Esophagus mucosa (tissue), 1 donor: ENCODE measurements at places on chromosomes 2 and 18.

DNA sequence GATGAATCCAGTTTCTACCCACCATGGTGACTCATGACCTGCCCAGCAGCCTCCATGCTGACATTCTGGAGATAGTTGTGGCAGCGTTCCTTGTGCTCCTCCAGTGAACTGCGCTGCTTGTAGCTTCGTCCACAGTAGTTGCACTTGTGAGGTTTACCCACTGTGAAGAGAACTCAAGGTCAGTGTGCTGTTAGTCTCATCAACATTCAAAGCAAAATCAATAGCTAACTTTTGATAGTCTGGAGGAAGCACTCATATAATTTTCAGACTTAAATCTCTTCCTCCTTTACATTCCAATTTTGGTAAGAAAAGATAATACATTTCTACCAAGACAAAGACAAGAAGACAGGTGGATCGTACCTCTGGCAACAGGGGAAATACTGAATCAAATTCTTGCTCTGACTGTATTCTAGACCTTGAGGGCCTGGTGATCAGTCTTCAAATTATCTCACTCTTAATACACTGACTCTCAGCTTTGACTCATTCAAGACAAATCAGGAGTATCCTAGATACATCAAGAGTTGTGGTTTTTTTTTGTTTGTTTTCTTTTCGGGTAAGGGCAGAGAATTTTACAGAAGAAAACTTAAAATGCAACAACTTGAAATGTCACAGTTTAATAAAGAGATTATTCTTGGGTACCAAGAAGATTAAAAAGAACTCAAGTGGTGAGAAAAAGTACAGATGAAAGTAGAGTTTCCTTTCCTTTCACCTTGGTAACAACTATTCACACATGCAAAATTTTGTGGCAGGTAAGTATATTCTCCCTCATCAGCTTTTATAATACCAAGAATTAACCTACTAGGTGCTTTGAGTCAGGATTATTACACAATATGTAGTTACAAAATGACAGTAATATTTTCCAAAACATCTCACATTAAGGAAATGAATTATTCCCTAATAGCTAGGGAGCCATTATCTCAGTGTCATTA lies 129.2 kb downstream of the IKZF2 start:
- ATAC-seq: no peak

DNA sequence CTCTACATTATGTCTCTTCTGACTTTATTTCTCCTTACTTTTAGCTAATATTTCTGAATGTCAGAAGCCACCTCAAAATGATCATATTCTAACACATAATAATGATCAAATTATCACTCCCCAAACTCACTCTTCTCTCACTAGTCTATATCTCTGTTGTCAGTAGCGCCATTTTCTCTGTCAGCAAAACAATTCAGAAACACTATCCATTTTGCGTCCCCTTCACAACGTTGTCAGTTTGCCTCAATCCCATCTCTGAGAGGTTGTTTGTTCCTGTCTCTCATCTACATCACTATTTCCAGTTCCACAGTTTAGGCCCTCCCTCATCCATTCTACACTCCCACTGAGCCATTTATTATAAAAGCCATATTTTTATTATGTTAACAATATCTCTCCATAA lies 1376.3 kb upstream of the ACVR2A start:
- ATAC-seq: no peak

DNA sequence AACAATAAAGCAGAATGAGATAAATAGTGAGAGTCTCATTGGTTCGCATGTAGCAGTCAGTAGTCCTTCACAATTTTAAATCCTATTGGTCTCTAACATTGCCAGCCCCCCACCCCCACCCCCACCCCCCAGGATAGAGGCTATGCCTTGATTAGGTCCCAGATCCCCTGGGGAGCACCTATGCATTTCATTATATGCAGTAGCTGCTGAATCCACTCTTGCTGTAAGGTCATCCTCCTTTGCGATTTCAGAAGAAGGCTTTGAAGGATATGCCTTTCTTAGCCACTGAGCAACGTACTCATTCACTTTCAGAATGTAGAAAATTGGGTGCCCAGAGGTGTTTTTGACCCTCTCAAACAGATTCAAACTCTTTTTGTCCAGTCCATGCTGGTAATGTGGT lies 382.8 kb upstream of the GALNT5 start:
- no peak for ATAC-seq

GRCh38 chr2:138853761-138854160 lies 73.6 kb upstream of the NXPH2 start:
- no peak for ATAC-seq

- no peak for ATAC-seq
Measured at GRCh38 chr18:6624661-6625311, 104.7 kb upstream of the ARHGAP28 start.

GRCh38 chr2:204771721-204772120 lies 226.4 kb downstream of the PARD3B start:
- ATAC-seq: no peak

GRCh38 chr2:217438821-217439220 lies 564.0 kb downstream of the TNS1 start:
- ATAC-seq: no peak

DNA sequence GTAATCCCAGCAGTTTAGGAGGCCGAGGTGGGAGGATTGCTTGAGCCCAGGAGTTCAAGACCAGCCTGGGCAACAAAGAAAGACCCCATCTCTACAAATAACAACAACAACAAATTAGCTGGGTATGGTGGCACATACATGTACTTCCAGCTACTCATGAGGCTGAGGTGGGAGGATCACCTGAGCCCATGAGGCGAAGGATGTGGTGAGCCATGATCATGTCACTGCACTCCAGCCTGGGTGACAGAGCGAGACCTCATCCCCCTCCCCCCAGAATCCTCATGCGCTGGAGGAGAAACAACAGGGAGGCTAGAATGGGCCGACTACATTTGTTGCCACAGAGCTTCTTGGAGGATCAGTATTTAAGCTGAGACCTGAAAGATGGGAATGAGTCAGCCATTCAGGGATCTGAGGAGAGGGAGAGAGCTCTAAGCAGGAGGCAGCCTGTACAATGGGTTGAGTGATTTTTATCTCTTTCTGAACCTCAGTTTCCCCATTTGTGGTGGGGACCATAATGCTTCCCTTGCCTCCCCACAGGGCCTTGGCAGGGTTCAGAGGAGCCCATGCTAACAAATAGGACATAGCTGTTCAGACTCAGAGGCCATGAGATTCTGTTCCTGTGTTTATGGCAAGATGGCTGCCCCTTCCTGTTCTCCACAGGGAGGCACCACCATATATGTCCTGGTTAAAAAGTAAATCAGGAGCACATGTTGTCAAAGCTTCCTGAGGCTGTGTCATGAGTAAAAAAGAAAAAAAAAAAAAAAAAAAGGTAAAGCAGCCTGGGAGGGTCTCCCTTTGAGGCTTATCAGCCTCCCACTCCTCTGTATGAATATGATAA lies 131.4 kb upstream of the HAAO start:
- ATAC-seq: peak; percentile 56

GRCh38 chr2:217064234-217065011 lies 204.6 kb upstream of the TNP1 start:
- no peak for ATAC-seq

GRCh38 chr2:47652061-47652690 lies 130.8 kb upstream of the MSH6 start:
- ATAC-seq: no peak

DNA sequence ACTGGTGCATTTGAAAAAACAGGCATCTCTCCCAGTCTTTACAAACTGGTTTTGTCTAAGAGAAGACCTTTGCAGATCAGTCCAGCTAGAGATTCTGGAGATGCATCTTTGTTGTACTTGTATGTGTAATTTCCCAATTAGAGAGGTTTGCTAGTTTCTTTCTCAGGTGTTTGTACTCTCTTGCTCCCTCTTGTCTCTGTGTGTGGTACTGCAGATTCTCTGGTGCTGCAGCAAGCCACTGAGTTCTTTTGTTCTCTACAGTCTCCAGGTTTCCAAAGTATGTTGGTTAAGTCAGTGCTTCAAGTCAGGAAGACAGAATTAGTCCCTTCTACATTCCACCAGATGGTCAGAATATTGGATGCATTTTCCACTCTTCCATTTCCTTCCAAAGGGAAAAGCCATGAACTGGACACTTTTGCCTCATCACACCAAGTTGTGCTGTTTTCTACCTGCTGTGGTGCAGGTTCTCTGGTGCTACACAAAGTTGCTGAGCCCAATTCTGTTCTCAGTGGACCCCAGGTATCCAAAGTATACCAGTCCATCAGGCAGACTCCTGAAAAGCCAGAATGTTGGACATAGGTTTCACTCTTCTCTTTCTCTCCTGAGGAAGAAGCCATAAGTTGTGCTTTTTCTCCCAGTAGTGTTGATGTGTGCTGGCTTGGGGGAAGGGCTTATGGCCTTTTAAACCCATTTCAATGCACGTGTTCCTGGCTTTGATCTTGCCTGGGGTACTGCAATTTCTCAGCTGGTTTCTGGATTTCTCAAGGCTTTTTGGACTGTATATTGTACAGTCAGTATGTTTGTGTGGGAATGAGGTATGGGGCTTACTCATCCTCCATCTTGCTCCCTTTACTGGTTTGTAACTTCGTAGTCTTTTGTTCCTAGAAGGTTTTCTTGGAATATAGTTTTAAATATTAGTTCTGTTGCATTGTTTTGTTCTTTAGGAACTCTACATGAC lies 29.8 kb downstream of the EPC2 start:
- ATAC-seq: peak; percentile 47

GRCh38 chr2:138424436-138425140 lies 77.0 kb upstream of the SPOPL start:
- ATAC-seq: peak; percentile 44

- no peak for ATAC-seq
Measured at GRCh38 chr2:133975676-133976428, 278.0 kb upstream of the MGAT5 start.

- peak; percentile 18 for ATAC-seq
Measured at GRCh38 chr18:48161911-48162698, 231.6 kb upstream of the SMAD2 start.

DNA sequence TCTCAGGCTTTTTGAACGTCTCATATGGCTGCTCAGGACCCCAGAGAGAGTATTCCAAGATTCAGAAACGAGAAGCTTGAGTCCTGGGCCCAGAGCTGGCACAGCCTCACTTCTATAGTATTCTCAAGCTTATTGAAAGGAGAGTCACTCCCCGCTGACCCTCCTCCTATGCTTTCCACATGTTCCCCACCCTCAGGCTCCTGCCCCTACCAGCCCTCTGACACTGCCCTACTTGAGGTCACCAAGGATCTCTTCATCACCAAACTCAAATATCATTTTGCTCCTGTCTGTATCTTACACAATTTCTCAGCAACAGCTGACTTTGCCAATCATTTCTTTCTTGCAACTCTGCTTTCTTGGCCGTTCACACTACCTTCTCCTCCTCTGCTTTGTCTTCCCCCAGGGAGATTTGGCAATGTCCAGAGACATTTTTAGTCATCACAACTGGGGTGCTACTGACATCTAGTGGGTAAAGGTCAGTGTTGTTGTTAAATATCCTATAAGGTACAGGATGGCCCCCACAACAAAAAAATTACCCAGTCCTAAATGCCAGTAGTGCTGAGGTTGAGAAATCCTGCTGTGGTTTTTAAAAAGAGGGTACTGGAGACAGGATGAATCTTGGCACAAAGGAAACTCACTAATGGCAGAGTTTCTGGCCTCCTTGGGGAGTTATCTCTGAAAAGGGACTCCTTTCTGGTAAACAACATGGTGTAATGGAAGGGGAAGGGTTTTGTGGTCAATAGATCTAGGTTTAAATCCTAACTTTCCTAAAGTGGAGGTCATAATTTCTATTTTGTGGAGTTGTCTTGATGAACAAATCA lies 26.9 kb upstream of the INSIG2 start:
- peak; percentile 69 for ATAC-seq

GRCh38 chr2:164694275-164694695 lies 73.0 kb upstream of the GRB14 start:
- no peak for ATAC-seq

DNA sequence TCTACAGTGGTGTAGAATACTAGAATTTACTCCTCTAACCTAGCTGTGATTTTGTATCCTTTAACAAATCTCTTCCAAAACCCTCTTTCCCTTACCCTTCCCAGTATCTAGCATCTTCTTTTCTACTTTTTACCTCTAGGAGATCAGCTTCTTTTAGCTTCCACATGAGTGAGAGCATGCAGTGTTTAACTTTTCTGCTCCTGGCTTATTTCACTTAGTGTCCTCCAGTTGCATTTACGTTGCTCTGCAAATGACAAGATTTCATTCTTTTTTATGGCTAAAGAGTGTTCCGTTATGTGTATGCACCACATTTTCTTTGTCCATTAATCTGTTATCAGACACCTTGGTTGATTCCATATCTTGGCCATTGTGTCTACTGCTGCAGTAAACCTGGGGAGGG lies 228.5 kb downstream of the PRKCE start:
- no peak for ATAC-seq

- ATAC-seq: no peak
Measured at GRCh38 chr2:10839813-10840212, 27.2 kb upstream of the PDIA6 start.

- peak; percentile 99 for ATAC-seq
Measured at GRCh38 chr2:238438856-238439849, 12.4 kb downstream of the ASB1 start.

DNA sequence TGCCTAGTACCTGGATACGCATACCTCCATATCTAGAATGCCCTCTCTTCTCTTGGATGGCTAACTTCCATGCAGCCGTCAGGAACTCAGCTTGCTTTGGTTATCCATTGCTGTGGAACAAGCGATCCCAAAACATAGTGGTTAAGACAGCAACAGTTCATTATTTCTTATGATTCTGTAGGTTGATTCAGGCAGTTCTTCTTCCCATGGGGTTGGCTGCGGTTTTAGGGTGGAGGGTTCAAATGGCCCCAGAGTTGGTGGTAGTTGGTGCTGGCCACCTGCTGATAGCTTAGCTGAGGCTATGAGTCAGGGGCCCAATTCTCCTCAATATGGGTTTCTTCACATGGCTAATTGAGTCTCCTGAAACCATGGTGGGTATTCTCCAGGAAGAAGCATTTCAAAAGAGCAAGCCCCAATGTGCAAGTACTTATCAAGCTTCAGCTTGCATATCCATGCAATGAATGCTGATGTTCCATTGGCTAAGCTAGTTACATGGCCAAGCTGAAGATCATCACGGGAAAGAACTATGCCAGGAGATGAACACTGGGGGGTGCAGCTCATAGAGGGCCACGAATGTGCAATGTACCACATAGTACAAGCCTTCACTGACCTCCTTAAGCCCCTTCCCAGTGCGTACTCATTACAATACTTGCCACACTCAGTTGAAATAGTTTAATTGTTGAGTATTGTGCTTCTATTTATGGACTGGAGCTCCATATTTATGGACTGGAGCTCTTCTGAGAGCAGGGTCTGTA lies 10.0 kb upstream of the RHOB start:
- ATAC-seq: no peak

GRCh38 chr2:205770577-205770976 lies 88.3 kb downstream of the NRP2 start:
- ATAC-seq: no peak

GRCh38 chr2:23595601-23596251 lies 210.7 kb downstream of the KLHL29 start:
- peak; percentile 38 for ATAC-seq

GRCh38 chr2:96197546-96198255 lies 10.9 kb downstream of the STARD7 start:
- no peak for ATAC-seq

DNA sequence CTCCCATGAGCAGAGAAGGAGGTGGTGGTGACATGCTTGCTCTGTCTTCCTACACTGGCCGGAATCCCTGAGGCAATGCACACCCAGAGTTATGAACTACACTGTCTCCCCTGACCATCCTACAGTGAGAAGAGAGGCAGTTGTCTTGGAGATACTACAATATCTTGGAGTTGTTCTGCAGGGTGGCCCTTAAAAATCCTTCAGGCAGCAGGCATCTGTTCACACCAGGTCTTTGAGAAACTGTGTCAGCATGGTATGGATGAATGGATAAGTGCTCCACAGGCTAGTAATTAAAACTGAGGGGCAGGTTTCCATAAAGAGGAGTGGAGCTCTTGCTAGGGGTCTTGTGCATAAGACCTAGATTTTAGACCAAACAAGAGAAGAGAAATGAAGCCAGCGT lies 223.7 kb upstream of the COPS8 start:
- ATAC-seq: no peak
